ENCODE measurements at places on chromosomes 7 and 10.
A peak's percentile ranks its signal among the peaks of the same experiment; 100 is the strongest.

GRCh38 chr7:150968056-150968733, 9.9 kb downstream of the KCNH2 start:
- no peak for DNase-seq

GRCh38 chr7:110311556-110311955, 779.4 kb upstream of the LRRN3 start:
- no peak for DNase-seq

DNA sequence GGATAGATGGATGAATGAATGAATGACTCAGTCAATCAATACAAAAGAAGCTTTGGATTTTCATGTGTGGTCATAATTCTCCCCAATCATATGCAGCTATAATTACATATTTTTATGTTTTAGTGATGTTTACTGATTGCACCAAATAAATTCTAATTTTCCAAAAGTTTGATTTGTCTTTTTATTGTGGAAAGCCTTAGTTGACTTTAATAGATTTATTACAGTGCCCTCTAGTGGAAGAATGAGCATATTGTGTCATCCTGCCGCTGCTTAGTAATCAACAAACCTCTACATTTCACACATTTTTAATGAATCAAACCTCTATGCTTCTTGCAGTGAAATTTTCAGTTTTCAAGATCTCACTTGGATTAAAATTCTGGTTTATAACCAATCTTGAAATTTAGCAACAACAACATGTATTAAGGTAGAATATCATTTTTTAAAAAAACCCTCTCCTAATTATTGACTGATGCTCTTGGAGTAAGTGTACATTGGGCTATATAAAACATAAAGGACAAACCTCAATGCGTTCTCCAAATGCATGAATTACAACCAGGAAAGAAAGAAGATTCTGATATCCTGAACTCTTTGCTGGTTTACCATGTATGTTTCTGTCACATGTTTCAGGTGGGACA, 55.6 kb upstream of the PNLIP start:
- DNase-seq = no peak

GRCh38 chr7:155652156-155653114, 8.0 kb downstream of the RBM33 start:
- DNase-seq = no peak

DNA sequence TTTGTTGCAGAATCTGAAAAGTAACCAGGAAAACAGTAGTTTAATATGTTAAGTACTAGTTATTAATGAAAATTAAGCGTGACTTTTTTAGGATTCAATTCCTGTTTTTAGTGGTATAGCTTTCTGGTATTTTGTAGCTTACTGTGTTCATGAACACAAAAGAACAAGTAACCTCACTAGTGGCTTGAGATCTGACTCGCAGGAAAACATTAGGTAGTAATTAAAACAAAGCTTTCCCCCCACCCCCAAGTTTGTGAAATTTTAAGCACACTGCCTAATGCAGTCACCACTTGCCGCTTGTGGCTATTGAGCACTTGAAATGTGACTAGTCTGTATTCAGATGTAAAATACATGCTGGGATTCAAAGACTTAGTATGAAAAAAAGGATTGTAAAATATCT, 102.5 kb upstream of the RPA3 start:
- DNase-seq = no peak

- DNase-seq = no peak
Measured at GRCh38 chr10:17120694-17121093, 8.9 kb downstream of the CUBN start.

DNA sequence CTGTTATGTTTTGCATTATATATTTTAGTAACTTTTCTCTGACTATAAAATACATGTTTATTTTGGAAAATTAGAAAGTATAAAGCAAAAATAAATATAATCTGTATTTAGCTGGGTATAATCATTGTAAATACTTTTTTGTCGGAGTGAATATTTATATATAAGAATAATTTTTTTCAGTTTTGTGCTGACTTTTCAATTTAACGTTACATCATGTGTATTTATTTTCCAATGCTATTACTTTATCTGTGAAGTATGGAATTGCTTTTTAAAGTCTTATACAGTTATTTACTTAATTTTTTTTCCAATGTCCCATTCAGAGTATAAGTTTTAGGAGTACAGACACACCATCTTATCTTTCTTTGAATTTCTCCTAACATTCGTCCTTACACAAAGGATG, 15.2 kb downstream of the AP3M1 start:
- DNase-seq = no peak

DNA sequence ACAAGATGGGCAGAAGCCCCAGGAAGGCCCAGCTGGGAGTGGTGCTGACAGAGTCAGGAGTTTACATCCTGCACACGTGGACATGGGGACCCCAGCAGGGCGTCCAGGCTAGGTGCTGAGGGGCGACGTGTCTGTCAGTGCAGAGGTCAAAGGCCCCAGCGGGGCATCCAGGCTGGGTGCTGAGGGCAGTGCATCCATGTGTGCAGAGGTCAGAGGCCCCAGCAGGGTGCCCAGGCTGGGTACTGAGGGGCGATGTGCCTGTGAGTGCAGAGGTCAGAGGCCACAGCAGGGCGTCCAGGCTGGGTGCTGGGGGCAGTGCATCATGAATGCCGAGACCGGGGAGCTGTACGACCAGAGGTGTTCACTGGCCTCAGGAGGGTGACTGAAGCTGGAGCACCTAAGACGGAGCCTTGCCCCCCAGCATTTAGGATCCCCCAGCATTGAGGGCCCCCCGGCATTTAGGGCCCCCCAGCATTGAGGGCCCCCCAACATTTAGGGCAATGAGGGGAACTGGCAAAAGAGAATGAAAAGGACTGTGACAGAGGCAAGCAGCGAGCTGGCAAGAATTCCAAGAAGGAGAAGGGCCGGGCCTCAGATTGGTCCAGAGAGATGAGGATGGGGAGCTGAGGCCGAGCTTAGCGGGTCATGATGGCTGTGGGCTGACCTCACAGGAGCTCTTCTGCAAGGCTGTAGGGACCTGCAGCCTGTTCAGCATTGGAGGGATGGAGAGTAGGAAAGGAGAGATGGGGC, 474.9 kb downstream of the PTPRN2 start:
- no peak for DNase-seq

GRCh38 chr10:67959839-67960476, 75.5 kb downstream of the SIRT1 start:
- DNase-seq = no peak

DNA sequence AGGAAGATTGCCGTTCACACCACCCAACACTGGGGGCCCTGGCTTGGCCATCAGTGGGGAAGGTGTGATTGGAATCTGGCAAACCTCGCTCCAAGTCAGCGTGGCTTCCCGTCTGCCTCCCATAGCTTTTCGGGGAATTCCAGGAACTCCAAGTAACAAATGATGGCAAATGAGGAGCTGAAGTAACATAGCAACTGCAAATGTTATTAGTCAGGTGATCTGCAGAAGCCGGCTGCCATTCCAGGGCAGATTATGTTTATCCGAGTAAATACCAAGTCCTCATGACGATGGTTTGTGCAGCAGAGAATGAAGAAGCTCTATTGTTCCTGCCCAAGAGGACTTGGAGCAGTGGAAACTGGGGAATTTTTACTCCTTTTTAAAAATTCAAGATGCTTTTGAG, 270.5 kb upstream of the PODXL start:
- DNase-seq = no peak

DNA sequence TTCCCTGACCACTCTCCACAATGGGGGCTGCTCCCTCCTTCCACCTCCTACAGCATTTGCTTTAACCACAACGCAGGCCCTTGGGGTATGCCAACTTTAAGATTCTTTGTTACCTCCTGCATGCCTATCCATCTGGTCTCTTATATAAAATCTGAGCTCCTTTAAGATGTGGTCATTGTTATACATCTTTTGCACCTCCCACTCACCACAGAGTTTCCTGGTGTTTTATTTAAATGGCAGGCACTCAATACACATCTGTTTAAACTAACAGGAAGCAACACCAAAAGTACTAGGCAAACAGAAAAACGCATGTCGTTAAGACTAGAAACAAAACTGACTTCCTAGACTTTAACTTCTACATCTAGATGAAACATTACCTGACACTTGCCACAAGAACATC, 36.3 kb downstream of the SLC25A13 start:
- no peak for DNase-seq

- DNase-seq = no peak
Measured at GRCh38 chr10:18216482-18216881, 76.3 kb downstream of the CACNB2 start.

GRCh38 chr7:141073173-141073640, 657 bp upstream of the TMEM178B start:
- DNase-seq = peak; percentile 36

DNA sequence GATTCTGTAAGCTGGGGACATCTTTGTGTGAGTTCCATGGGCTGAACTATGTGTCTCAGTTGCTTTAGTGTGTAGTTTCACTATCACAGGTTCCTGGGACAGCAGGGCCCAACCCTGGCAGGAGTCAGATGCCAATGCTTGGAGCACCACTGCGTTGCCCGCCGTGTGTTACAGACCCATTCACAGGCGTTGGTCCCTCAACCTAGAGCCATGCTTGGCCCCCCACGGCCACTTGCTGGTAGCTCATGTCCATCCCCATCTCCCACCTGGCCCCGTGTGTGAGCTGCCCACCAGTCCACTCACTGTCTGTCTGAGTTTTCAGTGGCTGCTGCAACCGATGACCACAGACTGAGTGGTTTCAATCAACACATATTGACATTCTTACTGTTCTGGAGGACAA, 546.9 kb downstream of the TCERG1L start:
- DNase-seq = no peak

- DNase-seq = no peak
Measured at GRCh38 chr10:112898540-112899390, 51.3 kb upstream of the TCF7L2 start.

DNA sequence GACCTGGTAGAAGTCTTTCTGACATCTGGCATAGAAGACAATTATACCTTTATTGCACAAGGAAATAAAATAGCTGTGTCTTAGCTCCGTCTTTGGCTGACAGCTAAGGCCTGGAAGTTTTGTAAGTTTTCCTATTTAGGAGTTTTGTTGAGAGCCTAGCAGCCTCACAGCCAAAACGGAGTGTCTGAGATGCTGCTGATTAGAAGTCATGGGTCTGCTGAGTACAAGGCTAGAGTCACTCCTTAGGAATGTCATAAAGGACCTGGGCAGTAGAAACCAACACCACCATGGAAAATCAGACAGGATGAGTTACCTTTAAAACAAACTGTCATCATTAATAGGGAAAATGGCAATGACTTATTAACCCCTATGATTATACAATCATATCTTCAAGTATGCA, 442.5 kb downstream of the KCNMA1 start:
- DNase-seq = no peak

DNA sequence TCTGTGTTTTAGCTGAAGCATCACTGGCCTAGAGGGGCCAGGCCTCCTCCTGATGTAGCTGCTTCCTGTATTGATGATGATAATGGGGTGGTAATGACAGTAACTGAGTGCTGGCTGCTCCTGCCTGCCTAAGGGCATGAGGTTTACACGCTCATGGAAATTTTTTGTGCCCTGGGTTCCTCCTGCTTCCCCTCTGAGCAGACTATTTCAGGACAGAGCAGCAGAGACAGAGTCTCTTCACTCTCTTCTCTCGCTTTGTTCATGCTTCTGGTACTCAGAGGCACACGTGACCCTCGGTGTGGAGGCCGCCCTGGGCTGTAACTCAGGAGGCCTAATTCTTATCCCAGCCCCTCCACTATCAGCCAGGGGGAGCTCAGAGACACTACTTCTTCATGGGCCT, 27.9 kb downstream of the LRRC20 start:
- no peak for DNase-seq

- DNase-seq = no peak
Measured at GRCh38 chr7:108308276-108308675, 148.0 kb downstream of the NRCAM start.

GRCh38 chr7:139104091-139104450, 5.4 kb downstream of the ZC3HAV1 start:
- DNase-seq = no peak

GRCh38 chr7:31488562-31489203, 25.2 kb upstream of the ITPRID1 start:
- peak; percentile 47 for DNase-seq

- DNase-seq = no peak
Measured at GRCh38 chr7:48158404-48158803, 12.9 kb upstream of the ABCA13 start.

DNA sequence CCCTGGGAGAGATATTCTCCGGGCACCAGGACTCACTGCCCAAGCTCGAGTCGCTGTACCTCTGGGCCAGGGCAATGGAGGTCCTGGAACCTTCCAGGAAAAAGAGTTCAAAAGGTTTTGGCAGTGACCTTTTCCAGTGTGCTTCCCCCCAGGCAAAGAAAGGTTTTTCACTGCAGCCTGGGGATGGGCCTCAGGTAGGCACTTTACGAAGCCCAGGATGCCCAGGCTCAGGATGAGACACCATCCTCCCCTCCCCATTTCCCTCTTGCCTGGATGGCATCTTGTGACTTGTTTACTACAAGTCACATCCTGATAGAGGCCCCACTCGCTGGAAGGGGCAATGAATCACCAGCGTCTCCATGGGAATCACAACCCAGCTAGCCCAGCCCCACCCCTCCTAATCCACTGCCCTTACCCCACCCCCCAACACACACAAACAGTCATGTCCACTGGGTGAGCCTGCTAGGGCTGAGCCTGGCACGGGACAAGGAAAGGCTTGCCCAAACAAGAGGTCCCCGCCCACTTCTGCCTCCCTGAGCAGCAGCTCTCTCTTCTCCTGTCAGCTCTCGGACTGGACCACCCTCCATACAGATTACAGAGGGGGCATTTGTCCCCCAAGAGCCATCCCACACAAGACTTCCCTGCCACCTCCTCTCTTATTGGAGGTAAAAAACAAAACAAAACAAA, 93.8 kb upstream of the SMNDC1 start:
- DNase-seq = no peak

- DNase-seq = no peak
Measured at GRCh38 chr7:69211336-69211735, 386.9 kb upstream of the AUTS2 start.

DNA sequence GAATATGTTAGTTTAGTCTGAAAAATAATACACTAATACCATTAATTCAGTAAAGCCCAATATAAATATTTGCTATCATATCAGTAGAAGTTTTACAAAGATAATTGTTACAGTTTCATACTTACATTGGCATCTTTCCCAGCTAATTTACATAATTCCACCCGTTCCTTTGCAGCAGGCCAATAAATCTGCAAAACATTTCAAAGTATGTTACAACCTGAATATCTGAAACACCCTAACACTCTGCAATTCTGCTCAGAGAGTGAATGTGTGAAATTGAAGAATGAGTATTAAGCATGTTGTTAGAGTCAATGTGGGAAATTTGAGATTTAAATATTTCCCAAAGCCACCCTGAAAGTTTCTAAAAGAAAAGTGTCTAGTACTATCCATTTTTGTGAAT, 105.5 kb downstream of the SEMA3D start:
- DNase-seq = no peak

- no peak for DNase-seq
Measured at GRCh38 chr10:61627266-61627665, 35.5 kb upstream of the CABCOCO1 start.

GRCh38 chr7:48760528-48761265, 163.7 kb upstream of the CDC14C start:
- DNase-seq = no peak

- no peak for DNase-seq
Measured at GRCh38 chr10:125084614-125085257, 75.6 kb downstream of the CTBP2 start.

GRCh38 chr10:132980426-132981172, 38.2 kb upstream of the CFAP46 start:
- DNase-seq = no peak

Data from NCI-H1930 (cell line).